ENCODE measurements at places on chromosomes 16 and 17.

GRCh38 chr17:74471341-74471740, 4.9 kb downstream of the CD300A start:
- no peak for DNase-seq

DNA sequence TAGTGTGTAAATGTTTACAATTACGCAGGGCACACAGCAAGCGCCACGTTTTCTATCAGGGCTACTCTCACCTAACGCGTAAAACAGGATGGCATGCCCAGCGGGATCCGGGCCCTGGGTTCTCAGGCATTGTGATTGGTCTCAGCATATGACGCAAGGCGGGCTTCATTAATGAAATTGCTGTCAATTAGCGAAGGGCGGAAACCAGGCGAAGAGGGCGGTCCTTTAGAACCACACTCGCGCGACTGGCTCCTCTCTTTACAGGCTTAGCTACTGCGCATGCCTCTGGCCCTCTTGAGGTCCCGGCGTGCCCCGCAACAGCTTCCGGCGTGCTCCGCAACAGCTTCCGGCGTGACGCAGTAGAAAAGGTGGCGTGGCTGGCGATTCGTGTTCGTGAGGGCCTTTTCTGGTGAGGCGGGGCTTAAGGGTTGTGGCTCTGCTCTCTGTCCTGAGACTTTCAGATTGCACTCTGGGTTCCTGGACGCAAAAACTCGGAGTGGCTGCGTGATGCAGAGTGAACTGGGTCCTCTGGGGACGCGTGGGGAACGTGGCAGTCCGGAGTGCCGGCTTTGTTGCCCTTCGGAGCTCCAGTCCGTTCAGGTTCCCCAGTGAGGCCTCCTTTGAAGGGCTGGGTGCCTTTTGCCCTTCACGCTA, 9.2 kb downstream of the OR2C1 start:
- no peak for DNase-seq

DNA sequence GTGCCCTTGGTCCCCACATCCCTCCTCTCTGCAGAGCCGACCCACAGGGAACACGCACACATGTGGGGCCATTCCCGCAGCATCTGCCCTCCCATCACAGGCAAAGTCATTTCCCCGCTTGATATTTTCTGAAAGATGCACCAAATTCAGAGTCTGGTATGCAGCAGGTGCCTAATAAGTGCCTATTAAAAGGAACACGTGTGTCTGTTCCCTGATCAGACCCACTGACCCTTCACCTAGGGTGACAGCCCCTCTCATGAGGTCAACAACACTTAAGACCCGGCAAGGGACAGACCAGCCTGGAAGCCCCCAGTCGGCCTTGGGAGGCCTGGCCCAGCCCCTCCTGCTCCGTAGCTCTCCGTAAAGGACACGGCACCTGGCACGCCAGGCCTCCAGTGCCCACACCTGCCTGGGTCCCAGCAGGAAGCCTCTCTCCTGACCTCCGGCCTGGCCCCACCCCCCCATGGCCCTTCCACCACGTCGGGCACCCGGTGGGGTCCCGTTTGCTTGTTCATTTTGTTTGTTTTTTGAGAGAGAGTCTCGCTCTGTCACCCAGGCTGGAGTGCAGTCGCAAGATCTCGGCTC, 20.0 kb downstream of the UNKL start:
- DNase-seq, result no peak

GRCh38 chr16:72018470-72018869, 9.9 kb downstream of the DHODH start:
- DNase-seq, result no peak

GRCh38 chr16:83925957-83926725, 26.9 kb upstream of the OSGIN1 start:
- DNase-seq, result no peak

GRCh38 chr16:22933173-22933572, 119.2 kb downstream of the HS3ST2 start:
- no peak for DNase-seq

DNA sequence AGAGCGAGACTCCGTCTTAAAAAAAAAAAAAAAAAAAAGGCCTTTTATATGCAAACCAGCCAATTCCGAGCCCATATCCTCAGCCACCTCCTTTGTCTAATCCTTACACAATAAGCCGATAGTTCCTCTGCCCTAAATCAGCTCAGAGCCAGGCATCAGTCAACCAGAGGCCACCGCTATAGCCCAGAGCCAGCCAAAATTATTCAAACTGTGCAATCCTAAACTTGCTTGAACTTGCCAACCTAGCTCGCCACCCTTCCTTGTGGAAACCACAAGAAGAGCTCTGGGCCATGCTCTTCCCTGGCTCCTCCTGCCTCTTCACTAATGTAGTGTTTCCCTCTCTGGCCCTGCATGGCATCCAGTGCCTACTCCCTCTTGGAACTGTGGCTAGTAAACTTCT, 17.7 kb downstream of the ITGAL start:
- no peak for DNase-seq

GRCh38 chr16:88508868-88509748, 56.0 kb downstream of the ZFPM1 start:
- DNase-seq, result no peak

- DNase-seq, result no peak
Observed at GRCh38 chr17:40326014-40326831, 17.2 kb downstream of the RARA start.

GRCh38 chr16:88465387-88465983, 12.4 kb downstream of the ZFPM1 start:
- DNase-seq, result no peak

- no peak for DNase-seq
Observed at GRCh38 chr17:21460358-21460757, 84.2 kb downstream of the KCNJ12 start.

DNA sequence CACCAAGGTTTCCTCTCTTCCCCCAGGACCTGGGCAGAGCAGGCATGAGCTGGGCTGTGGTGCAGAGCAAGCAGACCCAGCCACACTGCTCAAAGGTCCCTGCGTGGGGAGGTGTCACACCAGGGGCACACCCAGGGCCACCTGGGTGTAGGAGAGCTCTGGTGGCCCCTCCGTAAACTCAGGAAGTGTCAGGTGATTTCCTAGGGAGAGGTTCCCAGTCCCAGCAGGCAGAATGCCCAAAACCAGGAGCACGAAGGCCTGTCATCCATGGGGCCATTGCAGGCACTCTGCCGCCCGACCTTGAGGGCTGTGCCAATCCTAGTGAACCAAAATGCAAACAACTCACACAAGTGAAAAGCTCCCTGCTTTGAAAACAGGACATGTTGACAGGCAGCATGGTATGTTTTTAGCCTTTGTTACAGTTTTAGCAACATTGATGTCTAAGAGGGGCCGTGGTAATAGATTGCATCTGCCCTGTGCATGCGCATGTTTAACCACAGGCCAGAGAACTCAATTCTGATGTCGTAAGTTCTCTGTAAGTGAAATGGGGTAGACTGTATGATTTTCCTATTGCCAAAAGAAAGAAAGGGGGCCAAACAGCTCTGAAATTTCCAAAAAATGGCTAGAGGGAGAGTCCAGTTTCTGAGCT, 21.3 kb downstream of the CIBAR2 start:
- DNase-seq, result no peak

DNA sequence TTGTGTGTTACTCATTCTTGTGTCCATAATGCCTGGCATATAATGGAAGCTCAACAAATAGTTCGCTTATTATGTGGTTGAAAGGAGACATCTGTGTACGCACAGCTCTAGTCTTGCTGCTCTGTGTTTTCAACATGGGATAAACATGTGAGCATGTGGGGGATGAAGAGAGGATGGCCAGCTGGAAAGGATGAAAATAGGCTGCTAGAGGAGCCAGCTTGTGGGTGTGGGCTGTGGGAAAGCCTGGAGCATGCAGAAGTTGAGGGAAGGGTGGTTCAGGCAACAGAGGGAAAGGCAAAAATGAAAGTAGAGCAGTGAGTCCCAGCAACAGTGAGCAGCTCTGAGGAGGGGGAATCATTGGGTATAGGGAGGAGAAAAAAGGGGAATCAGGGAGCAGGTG, 324.6 kb upstream of the CDH11 start:
- no peak for DNase-seq

DNA sequence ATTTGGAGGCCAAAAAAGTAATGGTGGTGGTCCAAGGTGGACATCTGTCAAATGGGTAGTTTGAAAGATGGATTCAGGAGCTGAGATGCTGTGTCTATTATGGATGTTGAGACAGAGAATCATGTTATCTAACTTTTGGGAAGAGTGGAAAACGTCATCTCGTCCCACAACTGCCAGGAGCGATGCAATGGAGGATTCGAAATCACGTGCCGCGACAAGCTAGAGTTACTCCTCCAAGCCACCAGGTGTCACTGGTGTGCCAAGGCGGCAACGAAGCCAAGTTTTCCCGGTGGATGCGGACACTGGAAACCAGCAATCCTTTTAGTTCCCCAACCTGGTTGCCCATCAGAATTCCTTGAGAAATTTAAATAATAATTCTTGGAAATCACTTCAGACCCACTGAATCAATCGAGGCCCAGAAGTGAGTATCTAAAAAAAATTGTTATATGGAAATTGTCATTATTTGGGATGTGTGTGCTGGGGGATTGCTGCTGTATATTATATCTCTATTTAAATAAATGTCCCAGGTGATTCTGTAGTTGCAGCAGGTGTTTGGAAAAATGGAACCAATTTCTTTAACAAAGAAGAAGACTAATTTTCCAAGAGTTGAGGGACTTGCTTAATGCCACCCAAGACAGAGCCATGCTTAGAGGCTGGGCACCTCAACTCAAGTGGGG, 206.1 kb downstream of the HAPSTR1 start:
- no peak for DNase-seq

GRCh38 chr16:69143116-69143515, 10.7 kb downstream of the UTP4 start:
- DNase-seq, result no peak

DNA sequence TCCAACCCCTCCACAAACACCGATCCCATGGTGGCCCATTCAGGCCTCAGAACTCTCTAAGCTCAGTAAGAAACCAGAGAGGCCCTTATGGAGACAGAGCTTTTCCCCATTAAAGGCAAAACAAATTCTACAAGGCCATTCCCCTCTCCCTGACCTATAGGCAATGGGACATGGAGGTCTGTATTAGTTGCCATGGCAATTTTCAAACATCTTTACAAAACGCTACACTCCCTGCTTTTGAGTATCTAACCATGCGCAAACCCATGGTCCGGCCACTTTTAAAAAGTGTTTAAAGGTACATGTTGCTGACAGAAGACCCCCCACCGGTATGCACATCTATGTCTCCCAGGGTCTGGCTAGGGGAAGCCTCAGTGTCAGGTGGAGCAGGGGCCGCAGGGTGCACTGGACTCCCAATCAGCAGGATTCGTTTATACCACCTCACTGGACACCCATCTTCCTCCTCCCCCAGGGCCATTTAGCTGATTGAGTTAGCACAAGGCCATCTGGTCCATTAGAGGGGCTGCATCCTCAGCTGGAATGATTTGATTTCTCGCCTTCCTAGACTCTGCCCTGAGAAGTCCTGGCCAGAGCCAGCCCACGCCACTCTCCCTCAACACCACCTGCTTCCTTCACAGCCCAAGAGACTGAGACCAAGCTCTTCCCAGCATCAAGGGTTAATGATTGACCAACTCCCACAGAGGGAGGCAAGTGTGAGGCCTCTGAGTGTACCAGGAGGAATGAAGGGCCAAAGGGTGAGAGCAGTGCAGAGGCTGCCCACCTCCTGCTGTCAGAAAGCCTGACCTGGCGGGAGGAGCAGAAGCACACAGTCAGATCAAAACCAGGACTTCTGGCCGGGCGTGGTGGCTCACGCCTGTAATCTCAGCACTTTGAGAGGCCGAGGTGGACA, 10.9 kb downstream of the ACLY start:
- no peak for DNase-seq

DNA sequence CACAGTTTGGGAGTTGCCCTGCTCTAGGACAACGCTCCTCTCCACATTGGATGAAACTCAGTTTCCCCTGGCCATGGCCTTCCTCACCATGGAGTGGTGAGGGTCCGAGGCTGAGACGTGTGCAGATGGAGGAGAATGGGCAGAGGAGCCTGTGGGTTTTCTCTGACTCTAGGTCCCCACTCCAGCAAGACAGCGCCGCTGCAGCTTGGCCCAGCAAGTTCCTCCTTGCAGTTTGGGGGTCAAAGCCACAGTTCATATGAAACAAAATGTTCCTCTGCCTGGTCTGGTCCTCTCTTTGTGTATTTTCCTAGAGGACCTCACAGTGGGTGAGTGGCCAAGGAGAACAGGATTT, 2.3 kb downstream of the C16orf54 start:
- DNase-seq, result no peak

- no peak for DNase-seq
Observed at GRCh38 chr16:15985144-15985543, 35.7 kb downstream of the ABCC1 start.

DNA sequence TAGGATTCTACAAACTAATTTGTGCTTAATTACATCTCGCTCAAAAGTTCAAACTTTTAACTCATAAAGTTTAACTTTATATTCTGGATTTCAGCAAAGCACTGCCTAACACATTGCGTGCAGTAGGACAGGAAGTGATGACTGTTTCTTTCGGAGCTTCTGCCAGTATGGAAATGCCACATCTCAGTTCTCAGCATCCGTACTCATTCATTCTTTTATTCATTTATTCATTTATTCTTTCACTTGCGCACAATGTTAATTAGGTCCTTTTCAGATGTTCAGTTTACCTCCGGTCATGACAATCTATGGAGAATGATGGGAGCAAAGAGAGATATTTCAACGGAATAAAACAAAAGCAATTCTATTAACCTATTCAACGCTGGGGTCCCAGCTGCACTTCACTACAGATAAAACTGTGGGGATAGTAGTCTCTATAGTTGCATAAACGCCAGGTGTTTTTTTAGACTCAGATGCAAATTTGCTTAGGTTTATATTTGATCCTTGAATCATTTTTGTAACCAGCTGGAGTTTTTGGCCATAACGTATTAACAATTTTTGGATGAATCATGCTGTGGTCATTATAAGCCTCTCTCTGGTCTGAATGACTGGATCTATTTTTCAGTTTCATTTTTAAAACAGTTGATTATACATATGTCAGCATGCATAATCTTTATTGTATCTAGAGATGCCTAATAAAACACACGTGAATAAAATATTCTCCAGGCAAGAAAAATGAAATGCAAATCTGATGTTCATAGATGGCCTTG, 143.9 kb downstream of the KCNJ2 start:
- no peak for DNase-seq

DNA sequence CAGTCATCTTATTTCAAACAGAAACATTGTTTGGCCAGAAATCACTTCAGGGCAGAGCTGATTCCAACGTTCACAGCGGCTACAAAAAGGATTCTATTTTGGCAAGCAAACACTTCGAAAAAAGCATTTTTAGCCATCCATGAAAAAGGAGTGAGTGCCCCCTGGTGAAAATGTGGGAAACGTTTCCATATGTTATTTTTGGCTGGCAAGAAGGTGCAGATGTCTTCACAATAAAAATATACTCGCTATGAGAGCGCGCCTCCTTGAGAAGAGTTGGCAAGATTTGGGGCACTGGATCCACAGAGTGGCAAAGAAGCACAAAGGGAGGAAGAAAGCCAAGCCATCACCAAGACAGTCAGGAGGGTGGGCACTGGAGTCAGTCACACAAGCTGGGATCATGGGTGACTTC, 191.1 kb downstream of the CHD9NB start:
- no peak for DNase-seq

Measured in HS-27A (cell line).